ENCODE measurements at places on chromosomes 2 and 18.

DNA sequence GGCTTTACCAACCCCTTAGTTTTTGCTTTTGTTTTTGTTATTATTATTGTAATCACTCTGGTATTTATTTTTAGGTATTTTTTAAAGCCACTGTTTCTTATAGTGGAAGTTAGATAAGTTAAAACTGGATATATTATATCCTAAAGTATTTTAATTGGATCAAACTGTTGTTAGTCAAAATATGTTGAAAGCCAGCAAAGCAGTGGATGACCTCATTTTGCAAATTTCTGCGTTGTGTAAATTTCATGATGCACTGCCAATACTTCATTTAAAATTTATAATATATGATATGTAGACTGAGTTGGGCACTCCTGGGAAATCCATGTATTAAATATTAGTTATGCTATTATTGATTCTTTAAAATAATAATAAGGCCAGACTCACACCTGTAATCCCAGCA, 661.7 kb upstream of the NRXN1 start:
- no peaks in the 10 kb centered on the region for H3K36me3 ChIP-seq
- DNase-seq: no peak
- no peaks in the 10 kb centered on the region for H3K27me3 ChIP-seq
- H3K27ac ChIP-seq: no peak overlapping the region
- H3K4me1 ChIP-seq: no peaks in the 10 kb centered on the region

GRCh38 chr18:25247725-25248124, 104.2 kb downstream of the ZNF521 start:
- DNase-seq: no peak
- H3K27me3 ChIP-seq: no peaks in the 10 kb centered on the region
- no peaks in the 10 kb centered on the region for H3K4me1 ChIP-seq
- H3K27ac ChIP-seq: no peak overlapping the region

DNA sequence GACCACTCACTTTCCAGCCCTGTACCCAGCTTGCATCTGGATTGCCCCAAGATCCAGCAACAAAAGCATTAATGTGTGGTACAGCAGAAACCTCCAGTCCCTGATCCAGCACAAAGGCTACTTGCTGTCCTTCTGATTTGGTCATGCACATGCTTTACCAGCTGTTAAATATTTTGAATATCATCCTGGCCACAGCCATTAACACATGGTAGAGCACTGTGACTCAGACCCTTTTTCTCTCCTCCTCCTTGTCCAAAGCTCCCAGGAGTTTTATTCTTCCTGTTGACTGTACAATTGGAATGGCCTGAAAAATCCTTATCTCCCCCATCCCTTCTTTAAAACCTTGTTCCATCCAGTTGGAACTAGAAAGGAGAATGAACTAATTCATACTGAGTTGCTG, 419.7 kb upstream of the TNP1 start:
- H3K27ac ChIP-seq: no peak overlapping the region
- no peak overlapping the region for H3K4me3 ChIP-seq
- DNase-seq: no peak
- H3K27me3 ChIP-seq: no peaks in the 10 kb centered on the region

GRCh38 chr2:190545555-190546385, 11.2 kb upstream of the NEMP2 start:
- no peaks in the 10 kb centered on the region for H3K27me3 ChIP-seq
- no peak overlapping the region for H3K27ac ChIP-seq
- no peak overlapping the region for H3K4me3 ChIP-seq
- no peaks in the 10 kb centered on the region for H3K36me3 ChIP-seq

GRCh38 chr2:168459256-168459655, 3.2 kb downstream of the CERS6 start:
- H3K27ac ChIP-seq: no peak overlapping the region
- DNase-seq: no peak
- peaks cover 13% of the 10 kb centered on the region for H3K4me1 ChIP-seq
- H3K4me3 ChIP-seq: no peak overlapping the region
- H3K36me3 ChIP-seq: no peaks in the 10 kb centered on the region

- H3K4me3 ChIP-seq: no peak overlapping the region
- no peak overlapping the region for H3K27ac ChIP-seq
- DNase-seq: no peak
- H3K36me3 ChIP-seq: no peaks in the 10 kb centered on the region
These were observed 44.5 kb upstream of the C2orf74 start for GRCh38 chr2:61117534-61117933.

GRCh38 chr2:22947741-22948140, 437.2 kb upstream of the KLHL29 start:
- no peak overlapping the region for H3K4me3 ChIP-seq
- no peak for DNase-seq
- no peaks in the 10 kb centered on the region for H3K27me3 ChIP-seq
- H3K27ac ChIP-seq: no peak overlapping the region

Data from CD4-positive, alpha-beta T cell (primary cell).